ENCODE measurements at places on chromosomes 4 and X.
A peak's percentile ranks its signal among the peaks of the same experiment; 100 is the strongest.

- no peak for DNase-seq
Measured at GRCh38 chr4:77493829-77494551, 111.6 kb upstream of the CXCL13 start.

DNA sequence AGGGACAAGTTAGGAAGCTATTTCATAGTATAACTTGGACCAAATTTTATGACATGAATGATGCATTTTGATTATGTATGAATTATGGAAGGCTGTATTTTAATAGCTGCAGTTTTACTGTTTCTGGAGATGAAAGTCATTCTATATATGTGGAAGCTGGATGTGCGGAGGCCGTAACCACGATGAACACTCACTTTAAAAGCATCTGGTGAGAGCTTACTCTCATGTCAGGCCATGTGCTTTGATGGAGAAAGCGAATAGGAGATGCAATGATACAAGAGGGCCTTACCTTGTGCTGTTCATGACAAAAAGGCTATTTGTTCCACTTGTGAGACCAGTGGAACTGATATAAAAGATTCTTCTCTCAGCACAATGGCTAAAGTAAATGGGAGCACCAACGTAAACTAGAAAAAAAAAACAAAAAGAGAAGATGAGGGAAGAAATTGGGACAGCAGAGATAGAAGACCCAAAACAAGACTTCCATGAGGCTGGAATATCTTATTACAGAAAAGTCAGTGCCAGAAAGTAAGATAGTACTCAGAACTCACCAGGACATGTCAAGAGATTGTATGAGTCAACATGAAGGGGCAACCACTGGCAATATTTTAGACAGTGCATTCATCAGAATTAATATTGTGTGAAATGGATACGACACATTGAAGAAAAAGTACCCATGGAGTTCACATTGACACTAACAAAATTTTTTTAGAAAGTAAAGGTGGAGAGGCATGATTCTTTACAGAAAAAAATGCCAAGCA, 63.3 kb upstream of the GAB1 start:
- DNase-seq = peak; percentile 47

GRCh38 chr4:168737806-168738172, 240.9 kb downstream of the PALLD start:
- peak; percentile 96 for DNase-seq

GRCh38 chrX:124540474-124540873, 194.1 kb downstream of the SH2D1A start:
- peak; percentile 36 for DNase-seq

GRCh38 chr4:55169352-55169961, 44.1 kb upstream of the KDR start:
- DNase-seq = peak; percentile 27

DNA sequence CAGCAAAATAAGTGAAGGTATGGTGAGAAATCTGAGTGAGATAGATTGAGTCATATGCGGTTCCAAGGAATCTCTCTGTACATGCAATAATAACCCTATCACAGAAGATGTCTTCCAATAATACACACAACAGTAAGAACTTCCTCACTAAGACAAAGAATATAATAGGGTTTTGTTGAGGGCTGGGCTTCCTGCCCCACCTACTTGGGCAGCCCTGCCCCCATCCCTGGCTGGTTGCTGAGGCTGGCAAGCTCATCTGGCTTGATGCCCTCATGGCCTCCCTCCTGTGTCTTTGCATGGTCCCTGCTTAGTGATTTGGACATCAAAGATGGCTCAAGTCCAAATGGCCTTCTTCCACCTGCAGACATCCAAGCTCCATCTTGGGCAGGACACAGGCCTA, 2.7 kb downstream of the GEMIN8 start:
- no peak for DNase-seq

- no peak for DNase-seq
Measured at GRCh38 chr4:165288226-165288625, 39.2 kb upstream of the MSMO1 start.

DNA sequence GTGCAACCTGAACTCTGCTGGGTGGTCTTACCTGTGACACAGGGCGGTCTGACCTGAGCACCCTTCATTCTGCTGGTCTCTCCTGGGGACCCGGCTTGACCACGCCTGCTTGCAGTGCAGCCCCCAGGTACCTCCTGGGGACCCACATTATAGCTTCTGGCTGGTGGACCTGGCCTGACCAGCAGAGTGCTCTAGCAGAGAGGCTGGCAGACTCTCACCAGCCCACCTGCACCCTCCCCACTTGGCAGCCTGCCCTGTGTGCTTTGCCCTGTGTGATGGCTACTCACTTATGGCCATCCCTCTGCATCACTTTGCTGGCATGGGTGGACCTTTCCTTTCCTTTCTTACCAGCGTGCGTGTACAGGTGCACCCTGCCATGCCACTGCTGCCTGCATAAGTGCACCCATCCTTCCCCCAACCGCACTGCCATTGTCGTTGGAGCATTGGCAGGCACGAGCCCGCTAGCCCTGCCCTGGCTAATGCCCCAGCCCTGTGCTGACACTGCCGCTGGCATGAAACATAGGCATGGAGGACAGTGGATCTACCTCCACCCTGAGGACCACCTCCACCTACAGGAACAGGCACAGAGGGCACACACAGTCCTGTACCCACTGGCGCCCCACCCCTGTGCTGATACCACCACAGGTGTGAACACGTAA, 21.5 kb upstream of the H2AZ1 start:
- DNase-seq = no peak

DNA sequence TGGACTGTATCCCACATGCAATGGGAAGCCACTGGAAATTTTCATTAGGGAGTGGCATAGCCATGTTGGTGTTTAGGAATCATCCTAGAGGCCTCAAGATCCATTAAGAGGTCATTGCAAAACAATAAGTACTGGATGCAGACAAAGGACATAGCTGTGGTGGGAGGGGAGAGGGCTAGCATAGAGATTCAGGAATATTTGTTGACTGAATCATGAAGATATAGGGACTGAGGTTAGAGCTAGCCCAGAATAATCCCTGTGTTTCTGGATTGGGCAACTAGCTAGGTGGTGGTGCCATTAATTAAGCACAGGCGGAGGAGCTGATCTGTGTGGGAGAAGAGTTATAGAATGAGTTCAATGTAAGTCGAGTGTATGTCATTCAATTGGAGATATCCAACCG, 135.0 kb downstream of the RAB28 start:
- peak; percentile 67 for DNase-seq

DNA sequence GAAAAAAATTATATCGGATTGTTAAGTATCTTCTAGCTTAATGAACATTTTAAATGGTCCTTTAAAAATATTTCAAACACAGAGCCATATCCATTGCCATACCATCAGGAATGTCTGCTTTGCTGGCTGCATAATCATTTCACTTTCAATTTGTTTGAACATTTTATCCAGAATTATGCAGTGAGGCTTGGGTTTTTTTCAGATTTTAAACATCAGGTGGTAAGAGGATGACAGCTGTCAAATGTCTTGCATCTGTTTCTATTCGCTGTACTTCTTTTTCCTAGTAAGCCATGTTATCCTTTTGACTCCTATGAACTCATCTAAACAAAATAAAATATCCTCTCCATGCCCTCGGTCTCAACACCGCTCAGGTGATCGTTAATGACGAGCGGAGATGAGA, 802 bp downstream of the RFC1 start:
- DNase-seq = no peak

- DNase-seq = no peak
Measured at GRCh38 chr4:38987491-38987890, 44.7 kb downstream of the TMEM156 start.

GRCh38 chr4:122050841-122051240, 99.0 kb upstream of the TRPC3 start:
- DNase-seq = no peak

DNA sequence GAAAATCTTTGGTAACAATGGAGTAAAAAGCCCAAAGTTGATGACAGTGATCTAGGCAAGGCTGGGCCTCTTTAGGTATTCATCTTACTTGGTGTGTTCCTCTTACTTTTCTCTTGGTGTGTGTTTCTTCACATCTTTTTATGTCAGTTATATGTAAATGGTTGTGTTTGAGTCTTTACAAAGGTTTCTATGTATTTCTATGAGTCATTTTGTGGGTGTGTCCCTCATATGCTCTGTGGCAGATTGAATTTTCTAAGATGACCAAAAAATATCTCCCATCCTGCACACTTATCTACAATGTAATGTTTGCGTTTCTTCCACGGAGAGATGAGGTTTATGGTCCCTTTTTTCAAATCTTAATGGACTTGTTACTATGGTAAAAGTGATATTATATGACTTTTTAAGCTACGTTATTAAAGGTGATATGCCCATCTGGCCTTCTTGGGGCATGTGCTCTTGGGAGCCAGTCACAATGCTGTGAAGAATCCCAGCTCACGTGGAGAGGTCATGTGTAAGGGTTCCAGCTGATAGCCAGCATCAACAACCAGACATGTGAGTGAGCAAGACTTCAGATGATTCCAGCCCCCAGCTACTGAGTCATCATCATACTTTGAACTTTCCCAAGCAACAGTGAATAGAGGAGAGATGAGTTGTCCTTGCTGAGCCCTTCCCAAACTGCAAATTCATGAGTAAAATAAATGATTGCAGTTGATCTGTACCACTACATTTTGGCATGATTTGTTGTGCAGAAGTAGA, 126.9 kb downstream of the CBLL2 start:
- peak; percentile 19 for DNase-seq

DNA sequence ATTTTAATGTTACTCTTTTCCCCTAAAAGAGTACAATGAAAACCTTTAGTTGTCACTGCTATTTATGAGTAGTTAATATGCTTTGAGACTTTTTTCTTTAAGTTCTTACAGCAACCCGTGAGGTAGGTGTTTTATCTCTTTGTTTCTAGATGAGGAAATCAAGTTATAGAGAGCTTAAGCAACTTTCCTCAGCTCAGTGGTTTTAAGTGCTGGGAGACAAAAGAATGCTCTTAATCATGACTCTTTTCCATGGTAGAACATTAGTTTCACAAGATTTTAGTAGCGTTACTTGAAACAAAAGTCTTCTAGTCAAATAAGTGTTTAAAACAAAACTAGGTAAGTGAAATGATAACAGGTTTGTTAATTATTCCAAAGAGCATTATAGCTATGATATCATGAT, 354.7 kb upstream of the PITX2 start:
- no peak for DNase-seq

- peak; percentile 60 for DNase-seq
Measured at GRCh38 chr4:76856243-76857073, 41.5 kb downstream of the SOWAHB start.

DNA sequence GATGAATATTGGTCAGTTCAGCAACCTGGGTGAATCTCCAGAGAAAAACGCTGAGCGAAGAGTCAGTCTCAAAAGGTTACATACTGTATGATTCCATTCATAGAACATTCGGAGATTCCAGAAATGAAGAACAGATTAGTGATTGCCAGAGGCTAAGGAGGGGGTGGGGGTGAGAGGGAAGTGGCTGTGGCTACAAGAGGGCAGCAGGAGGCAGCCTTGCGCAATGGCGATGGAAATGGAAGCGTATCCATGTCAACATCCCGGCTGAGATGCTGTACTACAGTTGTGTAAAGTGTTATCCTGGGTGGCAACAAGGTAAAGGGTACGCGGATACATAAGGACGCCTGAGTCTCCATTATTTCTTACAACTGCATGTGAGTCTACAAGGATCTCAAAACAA, 18.0 kb downstream of the LYAR start:
- DNase-seq = no peak

GRCh38 chrX:9486786-9487387, 22.0 kb downstream of the TBL1X start:
- no peak for DNase-seq

GRCh38 chrX:108126661-108127060, 35.1 kb downstream of the ATG4A start:
- DNase-seq = no peak

- peak; percentile 71 for DNase-seq
Measured at GRCh38 chr4:111775556-111776297, 369.5 kb upstream of the FAM241A start.

DNA sequence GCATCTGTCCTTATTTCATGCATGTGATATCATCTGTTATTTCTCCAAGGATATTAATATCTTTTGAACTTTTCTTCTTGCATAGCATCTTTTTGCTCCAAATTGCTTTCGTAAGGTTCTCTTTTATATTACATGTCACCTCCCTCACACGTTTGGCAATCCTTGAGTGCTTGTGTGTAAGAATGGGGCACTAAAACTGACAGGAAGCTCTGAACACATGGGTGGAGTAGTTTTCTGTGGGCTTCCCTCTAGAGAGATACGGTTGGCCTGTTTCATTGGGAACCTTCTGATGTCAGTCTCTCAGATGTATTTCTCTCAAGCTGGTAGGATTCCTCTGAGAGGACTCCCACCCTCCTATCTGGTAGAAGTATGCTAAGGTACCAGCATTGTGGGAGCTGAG, 223.0 kb downstream of the MID1 start:
- DNase-seq = no peak

DNA sequence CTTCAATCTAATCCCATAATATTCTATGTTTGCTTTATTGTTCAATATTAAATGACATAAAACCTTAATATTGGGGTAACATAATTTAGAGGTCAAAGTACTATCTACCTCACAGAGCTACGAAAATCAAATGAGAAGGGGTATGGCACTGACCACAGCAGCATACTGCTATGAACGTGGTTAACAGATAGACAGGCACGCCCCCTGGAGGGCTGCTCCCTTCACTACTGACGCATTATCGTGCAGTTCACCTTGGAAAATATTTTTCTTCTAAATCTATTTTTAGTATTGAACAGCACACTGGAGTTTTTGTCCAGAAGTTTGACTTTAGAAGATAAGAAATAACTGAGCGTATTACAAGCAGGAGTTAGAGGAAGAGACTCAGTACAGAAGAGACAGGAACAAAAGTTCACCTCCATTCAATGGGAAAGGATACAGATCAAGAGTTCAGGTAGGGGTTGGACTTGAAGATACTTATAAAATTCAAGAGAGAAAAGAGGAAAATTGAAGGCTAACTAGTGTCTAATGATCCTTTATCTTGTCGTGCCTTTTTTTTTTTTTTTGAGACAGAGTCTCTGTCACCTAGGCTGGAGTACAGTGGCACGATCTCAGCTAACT, 22.7 kb downstream of the MAP9 start:
- DNase-seq = peak; percentile 53

GRCh38 chrX:48086082-48086481, 14.6 kb upstream of the ZNF630 start:
- no peak for DNase-seq

DNA sequence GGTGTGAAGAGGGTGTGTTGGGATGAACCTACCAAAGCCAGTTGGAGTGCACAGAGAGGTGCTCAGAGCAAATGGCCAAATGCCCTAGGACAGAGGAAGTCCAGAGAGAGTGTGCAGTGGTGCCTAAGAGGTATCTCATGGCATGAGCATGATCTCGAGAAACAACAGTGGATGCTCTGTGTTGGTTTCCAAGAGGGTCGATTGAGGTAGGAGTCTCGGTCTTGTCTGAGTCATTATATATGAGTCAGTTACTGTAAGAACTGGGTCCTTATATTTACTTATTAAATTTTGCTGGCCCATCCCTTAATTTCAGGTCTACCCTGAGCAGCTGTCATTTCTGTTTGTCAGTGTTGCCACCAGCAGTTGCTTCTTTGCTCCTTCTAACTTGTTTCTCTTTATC, 86.6 kb upstream of the TMEM150C start:
- peak; percentile 13 for DNase-seq

- DNase-seq = no peak
Measured at GRCh38 chr4:139865537-139865936, 199.9 kb downstream of the MGST2 start.

GRCh38 chrX:65926095-65927019, 113.5 kb downstream of the VSIG4 start:
- DNase-seq = no peak

Data from fibroblast of upper back skin (primary cell).